ENCODE measurements at places on chromosomes 1 and 21.

DNA sequence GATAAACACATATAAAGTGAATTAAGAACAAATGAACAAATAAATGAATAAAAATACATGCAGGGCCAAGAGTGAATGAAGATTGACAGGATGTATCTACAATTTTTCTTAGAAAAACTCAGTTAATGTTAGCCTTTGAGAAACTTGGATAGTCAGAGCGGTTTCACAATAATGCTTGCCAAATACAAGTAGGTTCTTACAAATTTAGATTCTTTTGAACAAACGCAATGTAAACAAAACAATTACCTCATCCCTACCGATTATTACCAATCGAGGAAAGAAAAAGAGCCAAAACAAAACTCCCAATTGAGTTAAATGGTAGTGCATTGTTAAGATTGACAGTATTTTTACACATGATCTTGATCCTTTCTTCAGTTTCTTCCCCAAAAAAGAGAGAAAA is 176.9 kb upstream of the DEPDC1 start:
- no peak for DNase-seq

DNA sequence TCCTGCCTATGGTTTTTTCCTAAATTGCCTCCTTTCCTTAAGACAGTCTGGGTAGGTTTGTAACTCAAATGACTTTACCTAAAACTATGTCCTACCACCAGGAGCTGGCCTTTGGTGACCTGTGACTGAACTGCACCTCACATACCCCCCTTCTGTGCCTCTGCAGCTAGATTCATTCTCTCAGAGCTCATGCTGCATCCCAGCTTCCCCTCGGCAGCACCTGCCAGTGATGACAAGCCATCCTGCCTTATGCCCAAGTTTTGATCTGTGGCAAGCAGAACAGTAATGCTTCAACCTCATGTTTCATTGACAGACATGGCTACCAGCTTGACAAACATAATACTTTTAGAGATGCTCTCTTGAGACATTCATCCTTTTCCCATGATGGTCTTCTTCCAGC is 141.9 kb downstream of the TSEN15 start:
- no peak for DNase-seq

DNA sequence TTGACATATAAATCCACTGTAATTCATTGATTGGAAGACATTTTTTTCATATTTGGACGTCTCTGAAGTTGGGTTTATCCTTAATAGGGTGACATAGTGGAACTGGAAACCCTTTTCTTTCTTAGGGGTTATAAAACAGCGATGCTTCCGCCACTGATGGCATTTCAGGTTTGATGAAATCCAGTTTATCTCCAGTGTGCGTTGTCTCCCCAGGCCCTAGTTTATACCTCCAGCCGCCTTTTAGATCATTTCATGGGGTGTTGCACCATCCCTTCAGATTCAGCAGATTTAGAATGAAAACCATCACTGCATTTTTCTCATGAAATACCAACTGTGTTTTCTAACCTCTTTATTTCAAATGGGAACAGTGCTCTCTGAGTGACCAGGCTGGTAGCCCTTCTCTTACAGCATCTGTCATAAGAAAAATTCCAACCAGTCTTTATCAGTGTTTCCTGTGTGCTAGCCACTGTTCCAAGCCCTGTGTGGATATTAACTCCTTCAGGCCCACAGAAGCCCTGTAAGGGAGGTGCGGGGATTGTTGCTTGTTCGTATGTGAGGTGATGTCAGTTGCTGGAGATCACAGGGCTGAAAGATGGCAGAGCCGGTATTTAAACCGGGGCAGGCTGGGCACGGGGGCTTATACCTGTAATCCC is 19.0 kb downstream of the H6PD start:
- no peak for DNase-seq

- no peak for DNase-seq
Observed at GRCh38 chr21:37136261-37136660, 63.2 kb downstream of the TTC3 start.

DNA sequence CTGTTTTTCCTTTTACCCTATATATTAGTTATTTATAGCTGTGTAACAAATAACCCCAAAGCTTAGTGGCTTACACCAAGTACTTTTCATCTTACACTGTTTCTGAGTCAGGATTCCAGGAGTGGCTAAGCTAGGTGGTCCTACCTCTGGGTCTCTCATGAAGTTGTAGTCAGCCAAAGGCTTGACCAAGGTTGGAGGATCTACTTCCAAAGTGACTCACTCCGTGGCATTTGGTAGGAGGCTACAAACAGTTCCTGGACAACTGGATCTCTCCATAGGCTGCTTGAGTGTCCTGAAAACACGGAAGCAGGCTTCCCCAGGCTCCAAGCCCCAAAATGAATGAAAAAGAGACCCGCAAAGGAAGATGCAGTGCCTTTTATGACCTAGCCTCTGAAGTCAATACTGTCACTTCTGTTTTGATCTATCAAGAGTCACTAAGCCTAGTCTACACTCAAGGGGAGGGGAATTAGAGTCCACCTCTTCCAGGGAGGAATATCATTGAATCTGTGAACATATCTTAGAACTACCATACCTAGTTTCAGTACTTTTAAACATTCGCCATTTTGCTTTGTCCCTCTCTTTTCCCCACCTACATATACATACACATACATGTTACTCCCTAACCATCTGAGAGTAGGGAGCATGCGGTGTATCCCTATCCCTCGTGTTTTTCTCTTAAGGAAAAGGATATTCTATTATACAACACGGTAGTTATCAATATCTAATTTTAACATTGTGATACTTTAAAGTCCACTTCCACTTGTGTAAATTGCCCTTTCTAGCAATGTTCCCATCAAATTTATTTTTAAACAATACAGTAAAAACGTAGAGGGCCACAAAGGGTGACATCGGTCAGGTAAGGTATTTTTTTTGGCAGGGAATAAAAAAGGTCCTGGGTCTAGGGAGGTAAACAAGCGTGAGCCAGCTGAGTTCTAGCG is 67.2 kb downstream of the SLC35A3 start:
- DNase-seq, result no peak

Data from nucleus accumbens (tissue), 56 donors.